Dorsolateral prefrontal cortex (tissue), 122 donors: ENCODE measurements at places on chromosomes 5 and 9. TPM values are rescaled to one million over a fixed set of nuclear protein-coding genes. Genes with fewer than 3 reads are reported as not detected.

Gene CDH6
- total RNA-seq, result 18.9 TPM

Gene KCNV2
- not detected for total RNA-seq

Gene LSM11
- 18.6 TPM for total RNA-seq

Gene GOLGA2
- total RNA-seq, result 108 TPM

Gene LCN2
- total RNA-seq, result not detected

Gene ADAMTS13
- total RNA-seq, result 14.3 TPM

Gene PCDHB15
- 12.7 TPM for total RNA-seq

Gene ARSI
- total RNA-seq, result 9.0 TPM

Gene ANGPTL2
- 9.1 TPM for total RNA-seq

Gene CCDC192
- not detected for total RNA-seq

Gene BHMT2
- total RNA-seq, result 3.2 TPM

Gene OR2V2
- total RNA-seq, result not detected

Gene SAXO1
- total RNA-seq, result 0.07 TPM

Gene SMIM33
- total RNA-seq, result not detected

Gene EFNA5
- 50.3 TPM for total RNA-seq
